ENCODE measurements at places on chromosomes 5 and 9. TPM values are rescaled to one million over a fixed set of nuclear protein-coding genes. Genes with fewer than 3 reads are reported as not detected.

The FIBCD1 gene
- polyA plus RNA-seq = 2.0 TPM

The MOB3B gene
- 0.39 TPM for polyA plus RNA-seq

The EQTN gene
- polyA plus RNA-seq = not detected

GRCh38 chr5:50667023-50667652 lies 701 bp downstream of the PARP8 start:
- DNase-seq = peak; percentile 72

DNA sequence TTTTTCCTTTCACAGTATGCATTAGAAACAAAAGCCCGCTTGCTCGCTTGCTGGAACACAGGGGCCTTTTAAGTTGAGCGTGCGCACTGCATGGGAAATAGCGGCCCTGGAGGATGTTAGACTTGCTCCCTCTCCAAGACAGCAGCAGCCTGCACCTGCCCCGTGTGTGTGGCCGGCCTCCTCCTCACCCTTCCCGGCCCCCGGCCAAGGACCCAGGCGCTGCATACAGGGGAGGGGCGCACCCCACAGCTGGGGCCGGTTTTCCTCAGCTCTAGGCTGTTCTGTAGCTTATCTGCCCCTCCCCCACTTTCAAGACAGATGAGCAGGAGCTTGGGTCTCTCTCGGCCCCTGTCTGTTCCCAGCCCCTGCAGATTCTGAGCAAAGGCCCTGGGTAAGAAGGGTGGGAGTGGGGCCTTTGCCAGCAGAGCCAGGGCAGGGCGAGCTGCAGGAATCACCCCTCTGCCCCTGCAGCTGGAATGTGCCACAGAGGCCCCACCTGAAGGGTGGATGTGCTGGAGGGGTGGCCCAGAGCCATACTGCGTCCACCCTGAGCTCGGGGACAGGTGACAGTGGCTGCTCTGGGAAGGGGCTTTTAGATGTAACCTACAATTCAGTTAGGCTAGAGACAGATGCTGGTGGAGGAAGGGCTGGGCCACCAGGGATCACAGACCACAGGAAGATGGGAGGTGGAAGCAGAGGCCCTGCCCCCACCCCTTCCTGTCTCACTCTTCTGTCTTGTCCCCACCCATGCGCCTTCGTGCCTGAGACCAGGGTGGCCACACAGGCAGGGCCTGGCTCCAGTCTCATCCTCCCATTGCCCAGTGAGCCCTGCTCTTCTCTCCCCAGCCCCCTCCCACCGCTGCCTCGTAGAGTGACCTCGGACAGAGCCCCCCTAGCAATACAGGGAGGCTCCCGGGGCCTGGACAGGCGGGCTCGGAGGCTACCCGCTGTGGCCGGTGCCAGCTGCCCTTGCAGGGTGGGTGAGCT lies 132.4 kb downstream of the DAB2IP start:
- DNase-seq = peak; percentile 4

GRCh38 chr5:145806923-145807322 lies 28.2 kb downstream of the PRELID2 start:
- no peak for DNase-seq

DNA sequence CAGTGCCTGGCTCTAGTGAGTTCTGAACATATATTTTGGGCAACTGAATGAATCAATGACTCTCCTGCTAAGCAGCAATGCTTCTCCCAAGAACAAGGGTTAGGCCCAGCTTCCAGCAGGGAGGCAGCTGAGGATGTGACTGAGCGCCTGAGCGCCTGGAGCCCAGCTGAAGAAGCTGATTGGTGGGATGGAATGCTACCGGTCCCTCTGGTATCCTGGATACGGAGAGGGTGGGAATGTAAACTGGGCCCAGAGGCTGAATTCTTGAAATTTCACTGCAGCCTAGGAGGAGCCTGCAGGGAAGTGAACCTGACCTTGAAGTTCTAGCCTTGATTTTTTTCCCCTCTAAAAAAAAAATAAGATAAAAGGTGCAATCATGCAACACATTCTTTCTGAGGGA lies 43.2 kb downstream of the WWC1 start:
- DNase-seq = no peak

GRCh38 chr5:5979761-5980537 lies 398.4 kb downstream of the MED10 start:
- no peak for DNase-seq

DNA sequence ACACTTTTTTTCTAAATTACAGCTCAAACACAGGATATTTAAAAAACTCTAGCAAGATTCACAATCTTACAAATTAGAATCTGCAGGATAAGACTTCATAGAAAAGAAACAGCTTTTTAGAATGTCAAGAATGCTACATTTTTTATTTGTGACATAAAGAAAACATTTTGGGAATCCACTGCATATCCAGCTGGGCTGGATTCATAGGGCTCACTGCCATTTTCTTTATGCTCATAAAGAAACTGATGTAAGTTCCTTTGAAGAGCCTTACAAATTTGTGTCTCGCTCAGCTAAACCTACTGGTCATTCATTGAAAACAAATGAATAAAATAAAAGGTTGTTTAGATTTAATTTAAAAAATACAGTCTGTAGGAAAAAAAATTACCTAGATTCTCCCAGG lies 332.3 kb downstream of the TRPM3 start:
- DNase-seq = no peak

DNA sequence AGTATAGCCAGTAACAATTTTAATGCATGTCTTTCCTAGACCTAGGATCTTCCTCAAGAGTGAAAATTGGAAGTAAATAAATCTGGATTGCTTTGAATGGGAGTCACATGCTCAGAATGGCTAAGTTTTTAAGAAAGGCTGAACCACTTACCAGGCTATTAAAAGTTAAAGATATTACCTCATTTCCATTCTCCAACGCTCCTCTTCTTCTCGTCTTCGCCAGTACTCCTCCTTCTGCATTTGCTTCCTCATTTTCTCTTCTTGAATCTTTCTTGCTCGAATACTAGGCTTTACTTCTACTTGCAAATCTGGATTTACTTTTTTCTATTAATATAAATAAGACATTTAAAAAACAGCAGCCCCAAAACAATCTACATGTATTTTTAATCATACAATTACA lies 49.6 kb downstream of the ZFR start:
- DNase-seq = no peak

GRCh38 chr5:54988218-54988617 lies 2.8 kb upstream of the ESM1 start:
- no peak for DNase-seq

DNA sequence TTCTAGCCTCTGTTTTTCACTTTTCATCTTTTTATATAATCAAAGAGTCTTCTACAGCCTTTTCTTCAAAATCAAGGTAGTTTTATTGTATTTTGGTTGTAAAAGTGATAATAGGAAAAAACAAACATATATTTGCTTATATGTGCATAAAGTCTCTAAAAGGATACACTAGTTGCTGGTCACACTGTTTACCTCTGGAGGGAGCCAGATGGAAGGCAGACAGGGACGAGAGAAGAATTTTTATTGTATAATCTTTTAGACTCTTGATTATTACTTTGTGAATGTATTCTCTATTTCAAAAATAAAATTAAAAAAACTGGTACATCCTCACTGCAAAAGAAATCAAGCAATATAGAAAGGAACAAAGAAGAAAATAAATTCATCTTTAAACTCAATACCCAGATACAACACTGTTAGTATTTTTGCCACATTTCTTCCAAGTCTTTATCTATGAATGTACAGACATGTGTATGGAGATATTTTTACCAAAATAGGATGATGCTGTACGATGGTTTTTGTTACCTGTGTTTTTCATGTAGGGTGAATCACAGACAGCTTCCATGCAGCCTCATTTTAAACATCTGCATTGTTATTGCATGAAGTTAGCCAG lies 6.1 kb upstream of the RNF183 start:
- DNase-seq = no peak
